Activated CD4-positive, alpha-beta T cell treated with anti-CD3 and anti-CD28 coated beads, Interleukin-2, amount 50 U/mL, for 4 hours (primary cell): ENCODE measurements at places on chromosomes 5 and 9.
A peak's percentile ranks its signal among the peaks of the same experiment; 100 is the strongest.

GRCh38 chr9:103364753-103365152, 369.6 kb downstream of the CYLC2 start:
- DNase-seq: no peak

GRCh38 chr9:2209400-2209799, 194.3 kb downstream of the SMARCA2 start:
- DNase-seq: no peak

DNA sequence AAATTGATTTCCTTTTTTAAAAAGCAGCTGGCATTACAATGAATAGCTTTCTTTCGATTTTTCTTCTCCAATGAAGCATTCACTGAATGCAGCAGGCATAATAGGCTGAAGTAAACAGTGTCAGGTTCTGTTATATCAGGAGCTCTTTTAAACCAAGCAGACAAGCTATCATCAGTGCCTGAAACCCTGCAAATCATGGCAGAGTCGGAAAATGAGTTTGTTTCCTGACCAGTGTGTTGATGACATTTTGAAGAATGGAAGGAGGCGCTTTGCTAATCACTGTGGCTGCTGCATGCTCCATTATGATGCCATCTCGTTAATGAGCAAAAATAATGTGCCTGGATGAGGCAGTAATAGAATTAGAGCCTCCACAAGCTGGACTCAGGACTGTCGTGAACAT, 284.5 kb downstream of the ZNF608 start:
- no peak for DNase-seq

- DNase-seq: no peak
These were observed 626.5 kb downstream of the DMRTA1 start for GRCh38 chr9:23073136-23073535.

DNA sequence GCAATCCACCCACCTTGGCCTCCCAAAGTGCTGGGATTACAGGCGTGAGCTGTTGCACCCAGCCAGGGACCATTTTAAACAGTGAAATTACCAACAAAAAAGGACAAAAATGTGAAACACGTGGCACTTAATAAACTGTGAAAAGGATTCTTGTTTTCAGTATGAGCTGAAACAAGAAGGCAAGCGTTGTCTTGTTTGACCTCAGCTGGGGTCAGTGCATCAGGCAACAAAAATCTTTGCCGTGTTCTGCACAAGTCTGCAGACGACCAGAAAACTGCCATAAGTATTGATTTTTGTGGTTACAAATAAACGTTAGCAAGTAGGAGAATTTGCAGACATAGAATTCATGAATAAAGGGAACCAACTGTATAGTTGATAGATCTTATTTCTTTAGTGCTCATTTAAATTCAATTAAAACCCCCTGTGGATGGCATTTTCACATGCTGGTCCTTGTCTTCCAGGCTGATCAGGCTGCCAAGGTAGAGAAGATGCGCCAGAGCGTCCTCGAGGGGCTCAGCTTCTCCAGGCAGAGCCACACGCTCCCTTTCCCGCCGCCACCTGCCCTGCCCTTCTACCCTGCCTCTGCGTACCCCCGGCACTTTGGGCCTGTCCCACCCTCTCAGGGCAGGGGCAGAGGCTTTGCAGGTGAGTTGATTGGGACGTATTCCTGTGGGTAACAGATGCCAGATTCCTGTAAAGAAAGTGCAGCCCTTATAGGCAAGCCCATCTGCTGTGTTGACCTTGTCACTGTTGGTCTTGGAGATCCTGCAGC, 18.8 kb upstream of the PHF2 start:
- DNase-seq: no peak

GRCh38 chr5:161030229-161030628, 178.2 kb upstream of the ATP10B start:
- no peak for DNase-seq

DNA sequence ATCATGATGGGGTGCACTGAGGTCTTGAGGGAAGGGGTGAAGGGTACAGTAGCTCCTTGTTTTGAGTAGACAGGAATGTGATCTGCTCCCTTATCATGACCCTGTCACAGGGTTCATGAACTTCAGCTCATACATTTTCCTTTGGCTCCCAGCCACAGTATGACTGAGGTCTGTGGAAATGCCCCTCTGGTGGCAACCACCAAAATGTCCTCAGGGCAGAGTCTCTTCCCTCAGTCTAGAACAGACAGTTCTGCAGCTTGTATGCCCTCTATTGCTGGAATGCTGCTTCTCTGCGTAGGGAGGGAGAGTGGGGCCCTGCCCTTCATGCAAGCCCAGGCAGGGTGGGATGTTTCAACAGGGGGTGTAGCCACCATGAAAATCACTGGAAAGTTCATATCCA, 53.8 kb upstream of the SNCAIP start:
- no peak for DNase-seq

- no peak for DNase-seq
These were observed 20.2 kb upstream of the FOXB2 start for GRCh38 chr9:76999261-76999660.

DNA sequence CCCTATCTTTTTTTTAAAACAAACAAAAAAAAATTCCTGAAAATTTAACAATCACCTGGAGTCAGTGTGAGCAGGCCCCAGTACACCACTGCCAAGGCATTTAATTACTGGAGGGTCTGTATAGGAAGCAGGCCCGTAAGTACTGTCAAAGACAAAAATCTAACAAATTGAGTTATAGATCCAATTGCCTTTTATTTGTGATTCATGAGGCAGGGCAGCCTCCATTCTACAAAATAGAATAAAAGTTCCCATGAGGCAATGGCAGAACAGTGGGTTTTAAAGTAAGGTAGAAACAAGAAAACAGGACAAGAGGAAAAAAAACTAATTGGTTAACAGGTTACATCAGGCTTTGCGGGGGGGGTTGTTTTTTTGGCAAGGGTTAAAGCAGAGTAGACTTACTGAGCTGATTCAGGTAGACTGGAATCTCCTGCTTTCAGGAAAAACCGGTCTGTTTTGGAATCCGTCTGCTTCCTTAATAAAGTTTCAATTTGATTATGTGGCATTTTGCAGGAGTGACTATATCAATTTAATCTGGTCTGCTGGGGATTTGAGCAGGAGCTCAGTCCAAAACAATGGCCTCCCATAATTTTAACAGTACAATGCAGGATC, 48.9 kb downstream of the AUH start:
- no peak for DNase-seq

DNA sequence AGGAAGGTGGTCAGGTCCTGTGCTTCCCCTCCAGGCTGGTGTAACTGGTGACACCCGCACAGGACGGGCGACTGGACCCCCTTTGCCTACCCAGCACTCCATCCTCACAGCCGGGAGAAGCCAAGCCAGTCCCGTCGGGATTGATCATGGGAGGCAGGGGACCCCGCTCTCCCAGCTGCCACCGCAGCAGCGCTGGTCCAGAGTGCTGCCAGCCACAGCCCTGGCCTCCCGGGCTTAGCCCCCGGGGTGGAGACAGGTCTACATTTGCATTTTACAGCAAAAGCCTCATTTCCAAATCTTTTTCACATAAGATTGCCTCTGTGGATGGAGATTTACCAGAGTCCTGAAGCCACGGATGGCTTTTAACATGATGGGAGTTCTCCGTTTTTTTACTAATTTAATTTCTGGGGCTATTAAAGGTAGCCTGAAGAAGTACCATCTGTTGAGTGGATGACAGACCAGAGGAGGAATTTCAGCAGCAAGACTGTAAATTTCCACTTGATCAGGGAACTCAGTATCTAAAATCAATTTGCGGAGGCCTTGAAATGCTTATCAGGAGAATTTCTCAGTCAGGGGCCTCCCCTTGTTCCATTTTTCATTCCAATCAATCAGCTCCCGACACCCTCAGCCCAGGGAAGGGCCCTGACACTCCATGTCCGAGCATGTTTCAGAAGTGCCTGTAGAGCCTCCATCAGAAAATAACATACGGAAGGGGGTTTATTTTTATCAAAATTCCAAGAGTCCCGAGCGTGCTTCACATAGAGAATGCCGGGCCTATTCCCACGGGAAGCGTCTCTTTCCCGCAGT, 80.6 kb downstream of the OLFM1 start:
- DNase-seq: no peak

DNA sequence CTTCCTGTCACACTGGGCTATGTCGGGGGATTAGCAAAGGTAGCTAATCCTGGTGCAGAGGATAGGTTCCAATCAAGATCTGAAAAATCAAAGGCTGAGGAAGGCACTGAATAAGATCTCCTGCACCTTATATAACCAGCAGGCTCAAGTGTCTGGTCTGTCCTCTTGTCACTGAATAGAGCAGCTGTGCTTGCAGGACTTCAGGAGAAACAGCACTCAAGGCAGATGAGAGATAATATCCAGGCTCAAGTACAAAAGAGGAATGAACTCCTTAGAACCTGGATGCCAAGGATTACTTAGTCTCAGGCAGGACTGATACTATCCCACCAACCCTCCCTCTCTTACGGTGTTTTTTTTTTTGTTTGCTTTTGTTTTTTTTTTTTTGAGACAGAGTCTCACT, 108.8 kb upstream of the LRRTM2 start:
- DNase-seq: no peak

GRCh38 chr9:607417-607816, 234.1 kb upstream of the DMRT1 start:
- DNase-seq: no peak

GRCh38 chr9:131672451-131672850, 67.4 kb downstream of the RAPGEF1 start:
- DNase-seq: peak; percentile 21

DNA sequence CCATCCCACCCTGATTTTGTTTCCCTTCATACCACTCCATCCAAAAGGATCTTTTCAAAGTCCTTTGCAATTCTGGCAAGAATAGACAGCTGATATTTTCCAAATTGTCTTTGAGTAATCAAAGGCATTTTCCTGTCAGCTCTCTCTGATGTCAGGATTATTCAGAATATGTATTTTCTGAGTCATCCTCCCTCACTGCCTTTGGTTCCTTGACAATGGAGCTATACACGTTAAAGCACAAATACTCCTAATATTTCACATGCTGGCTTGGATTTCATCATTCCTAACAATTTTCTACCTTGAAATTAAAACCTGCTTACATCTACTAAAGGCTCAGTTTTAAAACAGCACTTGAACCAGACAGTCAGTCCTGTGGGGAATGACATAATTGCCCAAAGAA, 379.4 kb downstream of the GADD45G start:
- DNase-seq: no peak

DNA sequence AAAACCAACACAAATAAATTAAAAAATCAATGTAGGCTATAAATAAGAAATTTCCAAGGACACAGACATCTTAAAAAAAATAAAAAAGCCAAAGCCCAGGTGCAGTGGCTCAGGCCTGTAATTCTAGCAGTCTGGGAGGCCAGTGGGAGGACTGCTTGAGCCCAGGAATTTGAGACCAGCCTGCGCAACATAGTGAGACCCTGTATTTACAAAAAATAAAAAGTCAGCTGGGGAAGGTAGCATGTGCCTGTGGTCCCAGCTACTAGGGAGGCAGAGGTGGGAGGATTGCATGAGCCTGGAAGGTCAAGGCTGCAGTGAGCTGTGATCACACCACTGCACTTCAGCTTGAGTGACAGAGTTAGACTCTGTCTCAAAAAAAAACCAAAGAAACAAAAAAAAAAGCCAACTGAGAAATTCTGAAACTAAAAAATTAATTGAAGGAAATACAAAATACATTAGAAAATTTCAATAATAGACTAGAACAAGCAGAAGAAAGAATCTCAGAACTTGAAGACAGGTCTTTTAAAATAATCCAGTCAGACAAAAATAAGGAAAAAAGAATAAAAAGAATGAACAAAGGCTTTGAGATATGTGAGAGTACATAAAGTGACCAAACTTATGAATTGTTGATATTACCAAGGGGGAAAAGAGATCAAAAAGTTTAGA, 149.5 kb upstream of the PANK3 start:
- DNase-seq: no peak

- DNase-seq: no peak
These were observed 64.2 kb downstream of the SNCAIP start for GRCh38 chr5:122376250-122376649.

DNA sequence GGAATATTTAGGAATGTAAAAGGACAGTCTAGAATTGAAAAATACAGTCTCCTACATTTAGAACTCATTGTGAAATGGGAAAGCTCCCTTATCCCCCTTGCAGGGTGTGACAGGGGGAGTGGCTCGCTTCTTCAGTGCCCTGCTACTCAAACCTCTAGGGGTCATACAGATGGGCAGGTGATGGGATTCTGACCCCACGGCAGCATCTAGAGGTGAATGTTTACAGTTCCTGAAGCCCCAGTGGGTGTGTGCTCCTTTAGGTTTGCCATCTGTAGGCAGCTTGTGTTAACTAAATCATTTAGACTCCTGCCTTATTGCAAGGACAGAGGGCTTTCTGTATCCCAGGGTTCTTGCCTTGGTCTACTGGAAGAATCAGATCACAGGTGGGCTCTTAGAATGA, 271.0 kb upstream of the MPDZ start:
- DNase-seq: no peak
